ENCODE measurements at places on chromosomes 13 and 19. TPM values are rescaled to one million over a fixed set of nuclear protein-coding genes. Genes with fewer than 3 reads are reported as not detected.
A peak's percentile ranks its signal among the peaks of the same experiment; 100 is the strongest.

The ZNF763 gene
- 4.2 TPM for total RNA-seq

The MEIS3 gene
- 83.7 TPM for total RNA-seq

DNA sequence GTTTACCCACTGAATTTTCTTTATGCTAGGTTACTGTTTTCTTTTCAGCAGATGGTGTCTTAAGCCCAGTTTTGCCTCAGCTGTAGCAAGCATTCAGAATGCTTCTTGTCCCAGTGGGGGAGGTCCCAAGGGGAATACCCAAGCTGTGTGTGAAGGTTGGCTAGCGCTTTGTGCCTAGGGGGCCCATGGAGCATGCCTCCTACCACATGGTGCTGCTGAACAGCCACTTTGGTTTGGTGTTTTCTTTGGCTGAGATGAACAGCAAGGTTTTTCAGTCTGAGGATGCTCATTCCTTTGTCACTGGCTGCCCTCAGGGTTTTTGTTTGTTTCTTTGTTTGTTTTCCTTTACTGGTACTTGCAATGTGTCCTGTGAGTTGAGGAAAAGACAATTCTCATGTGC lies 99.0 kb downstream of the PCDH20 start:
- DNase-seq = no peak

- no peak for DNase-seq
Observed at GRCh38 chr19:49061445-49061844, 3.2 kb downstream of the NTF4 start.

DNA sequence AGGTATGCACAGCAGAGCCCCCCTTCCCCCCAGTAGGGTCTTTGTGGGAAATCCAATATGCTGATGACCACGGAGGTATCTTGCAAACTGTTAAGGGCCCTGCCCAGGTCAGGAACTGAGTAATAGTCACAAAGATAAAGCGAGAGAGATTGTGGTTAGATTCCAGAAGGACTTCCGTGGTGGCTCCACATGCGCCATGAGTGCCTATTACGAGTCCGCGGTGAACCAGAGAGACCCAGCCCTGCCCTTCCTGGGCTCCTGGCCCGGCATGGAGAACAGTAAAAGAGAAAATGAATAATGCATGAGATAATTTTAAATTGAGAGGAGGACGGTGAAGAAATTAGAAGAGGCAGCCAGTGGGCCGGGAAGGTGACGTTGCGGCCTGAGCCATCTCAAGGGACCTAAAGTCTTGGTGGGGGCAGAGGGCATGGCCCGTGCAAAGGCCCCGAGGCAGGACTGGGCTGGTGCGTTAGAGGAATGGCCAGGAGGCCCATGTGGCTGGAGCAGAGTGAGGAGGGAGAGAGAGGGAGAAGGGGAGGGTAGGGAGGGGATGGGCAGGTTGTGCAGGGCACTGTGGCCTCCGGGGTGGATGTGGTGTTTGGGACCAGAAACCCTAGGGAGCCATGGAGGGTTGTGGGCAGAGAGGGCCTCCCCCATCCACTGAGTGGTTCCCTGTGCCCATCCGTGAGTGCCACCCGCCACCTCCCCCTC lies 46.6 kb upstream of the NFIC start:
- peak; percentile 50 for DNase-seq

DNA sequence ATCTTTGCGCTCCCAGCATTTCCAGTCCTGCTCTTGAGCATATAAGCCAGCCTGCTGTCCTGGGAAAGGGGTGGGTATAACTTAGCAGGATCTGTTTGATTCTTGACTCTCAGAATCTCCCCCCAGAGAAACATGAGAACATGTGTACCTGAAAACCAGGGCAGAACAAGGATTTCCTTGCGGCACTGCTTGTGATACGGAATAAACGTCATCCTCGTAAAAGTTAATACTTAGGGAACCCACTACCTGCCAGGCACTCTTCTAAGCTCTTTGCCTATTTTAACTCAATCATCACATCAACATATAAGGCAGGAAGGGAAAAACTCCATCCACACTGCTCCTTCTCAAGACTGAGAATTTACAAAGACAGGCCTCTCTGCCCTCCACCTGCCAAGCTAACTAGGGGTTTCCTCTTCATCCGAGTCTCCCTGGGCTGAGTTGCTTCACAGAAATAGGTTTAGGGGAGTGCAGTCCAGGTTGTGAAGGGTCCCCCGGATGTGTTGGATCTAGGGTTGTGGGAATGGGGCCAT lies 1.1 kb downstream of the ZNF653 start:
- DNase-seq = no peak

The EXOC3L2 gene
- 2.2 TPM for total RNA-seq

Data from cardiac muscle cell (in vitro differentiated cells and primary cell).